Stimulated activated CD4-positive, alpha-beta T cell treated with anti-CD3 and anti-CD28 coated beads, Interleukin-2, amount 100 ng/mL, for 4 hours (primary cell): ENCODE measurements at places on chromosomes 7 and 10.

- no peak for DNase-seq
Observed at GRCh38 chr10:128929131-128929530, 537.9 kb upstream of the MGMT start.

GRCh38 chr7:1700086-1700485 lies 30.0 kb downstream of the ELFN1 start:
- DNase-seq: no peak

GRCh38 chr7:79282882-79283602 lies 170.4 kb downstream of the MAGI2 start:
- DNase-seq: no peak

- DNase-seq: no peak
Observed at GRCh38 chr7:1083729-1084657, 3.9 kb upstream of the GPER1 start.

GRCh38 chr10:125779403-125780327 lies 4.0 kb upstream of the MMP21 start:
- DNase-seq: no peak
